ENCODE measurements at places on chromosomes 1 and 21.
A peak's percentile ranks its signal among the peaks of the same experiment; 100 is the strongest.

GRCh38 chr1:171550050-171550449 is 64.7 kb downstream of the PRRC2C start:
- no peak for DNase-seq

GRCh38 chr21:45528981-45529784 is 13.1 kb downstream of the SLC19A1 start:
- no peak for DNase-seq

DNA sequence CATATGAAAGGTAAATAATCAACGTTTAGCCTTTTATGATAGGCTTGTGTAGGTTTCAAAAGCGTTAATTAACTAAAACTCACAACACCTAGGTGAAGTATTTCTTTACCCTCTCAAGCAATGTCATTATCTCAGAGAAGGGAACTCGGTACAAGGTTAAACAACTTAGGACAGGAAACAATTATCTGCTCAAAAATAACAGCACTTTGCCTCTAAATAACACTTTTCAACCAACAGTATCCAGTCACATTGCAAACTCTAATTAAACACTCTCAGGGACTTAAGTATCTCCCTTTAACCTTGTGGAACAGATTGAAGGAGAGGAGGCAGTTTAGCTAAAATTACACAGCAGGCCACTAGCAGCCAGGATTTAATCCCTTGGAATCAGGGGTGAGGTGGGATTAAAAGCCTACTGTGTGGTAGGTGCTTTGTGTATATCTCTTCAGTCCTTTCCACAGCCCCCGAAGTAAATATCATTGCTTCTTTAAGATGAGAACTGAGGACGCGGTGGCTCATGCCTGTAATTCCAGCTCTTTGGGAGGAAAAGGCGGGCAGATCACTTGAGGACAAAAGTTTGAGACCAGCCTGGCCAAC is 5.2 kb upstream of the AKNAD1 start:
- DNase-seq: no peak

DNA sequence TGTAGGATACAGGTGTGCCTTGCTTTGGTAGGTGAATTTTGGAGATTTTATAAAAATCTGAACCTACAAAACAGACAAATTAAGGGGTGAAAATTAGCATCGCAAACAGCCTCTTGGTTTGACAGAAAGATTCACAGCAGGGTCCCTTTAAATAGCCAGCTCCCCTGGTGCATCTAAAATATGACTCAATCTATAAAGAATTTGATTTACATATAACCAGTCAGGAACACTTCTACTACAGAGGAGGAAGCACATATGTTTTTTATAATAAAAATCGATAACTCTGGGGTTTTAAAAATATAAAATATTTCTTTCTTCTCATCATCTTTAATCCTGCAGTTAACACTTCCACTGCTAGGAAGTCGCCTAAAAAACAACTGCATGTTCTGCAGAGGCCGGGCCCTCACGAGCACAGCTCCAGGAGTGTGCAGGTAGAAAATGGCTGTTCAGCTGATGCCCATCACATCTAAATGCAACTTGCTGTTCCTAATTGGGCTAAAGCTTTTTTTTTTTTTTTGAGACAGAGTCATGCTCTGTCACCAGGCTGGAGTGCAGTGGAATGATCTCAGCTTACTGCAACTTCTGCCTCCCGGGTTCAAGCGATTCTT is 203.4 kb downstream of the HS2ST1 start:
- DNase-seq: no peak

DNA sequence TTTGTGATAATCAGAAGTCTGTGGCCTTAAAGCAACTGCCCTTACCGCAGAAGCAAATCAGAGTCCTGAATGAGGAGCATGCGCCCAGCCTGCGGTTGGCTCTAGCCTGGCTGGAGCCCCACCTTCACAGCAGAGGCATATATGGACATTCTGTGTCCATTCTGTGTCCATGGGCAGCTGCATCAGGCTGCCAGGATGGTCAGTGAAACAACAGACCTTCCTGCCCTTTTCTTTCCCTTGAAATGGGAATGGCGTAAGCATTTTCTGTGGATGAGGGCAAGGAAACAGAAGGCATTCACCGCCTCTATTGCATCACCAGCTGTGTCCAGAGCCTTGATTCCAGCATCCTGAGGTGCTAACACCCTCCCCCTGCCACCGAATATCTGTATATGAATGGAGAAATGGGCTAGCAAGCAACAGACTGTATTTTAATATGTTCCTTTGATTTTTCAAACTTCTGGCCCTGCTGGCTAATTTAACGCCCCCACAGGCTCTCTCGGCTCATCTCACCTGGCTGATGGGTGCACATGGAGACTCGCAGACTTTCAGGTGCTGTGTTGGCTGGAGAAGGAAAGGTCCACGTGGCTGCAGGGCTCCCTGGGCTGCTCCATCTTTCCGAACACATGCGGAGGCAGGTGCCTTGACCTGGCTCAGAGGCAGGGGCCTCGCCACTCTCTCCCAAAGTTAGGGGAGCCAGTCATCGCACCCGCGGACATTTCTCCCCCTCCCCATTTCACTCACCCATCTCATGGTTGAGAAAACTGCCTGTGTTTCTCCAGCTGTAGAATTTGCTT is 159.2 kb downstream of the GALNT2 start:
- no peak for DNase-seq

DNA sequence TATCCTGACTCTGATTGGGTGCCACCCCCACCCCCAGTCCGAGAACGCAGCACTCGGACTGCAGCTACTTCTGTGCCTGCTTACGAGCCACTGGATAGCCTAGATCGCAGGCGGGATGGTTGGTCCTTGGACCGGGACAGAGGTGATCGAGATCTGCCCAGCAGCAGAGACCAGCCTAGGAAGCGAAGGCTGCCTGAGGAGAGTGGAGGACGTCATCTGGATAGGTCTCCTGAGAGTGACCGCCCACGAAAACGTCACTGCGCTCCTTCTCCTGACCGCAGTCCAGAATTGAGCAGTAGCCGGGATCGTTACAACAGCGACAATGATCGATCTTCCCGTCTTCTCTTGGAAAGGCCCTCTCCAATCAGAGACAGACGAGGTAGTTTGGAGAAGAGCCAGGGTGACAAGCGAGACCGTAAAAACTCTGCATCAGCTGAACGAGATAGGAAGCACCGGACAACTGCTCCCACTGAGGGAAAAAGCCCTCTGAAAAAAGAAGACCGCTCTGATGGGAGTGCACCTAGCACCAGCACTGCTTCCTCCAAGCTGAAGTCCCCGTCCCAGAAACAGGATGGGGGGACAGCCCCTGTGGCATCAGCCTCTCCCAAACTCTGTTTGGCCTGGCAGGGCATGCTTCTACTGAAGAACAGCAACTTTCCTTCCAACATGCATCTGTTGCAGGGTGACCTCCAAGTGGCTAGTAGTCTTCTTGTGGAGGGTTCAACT is 2.1 kb downstream of the RBM15 start:
- no peak for DNase-seq

DNA sequence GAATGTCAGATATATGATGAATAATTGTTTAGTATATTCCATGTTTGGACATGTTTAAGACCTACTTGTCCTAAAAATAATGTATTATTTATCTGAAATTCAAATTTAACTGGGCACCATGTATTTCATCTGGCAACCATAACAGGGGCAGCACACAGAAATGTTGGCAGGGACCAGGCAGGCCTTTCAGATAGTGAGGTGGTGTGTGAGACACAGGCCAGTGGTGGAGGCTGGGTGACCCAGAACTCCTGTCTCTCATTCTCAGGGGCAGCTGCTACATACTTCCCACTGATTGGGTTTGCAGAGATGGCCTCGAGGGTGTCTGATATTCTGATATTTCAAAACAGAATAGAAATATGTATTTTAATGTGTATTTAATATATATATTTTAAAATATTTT is 1.3 kb upstream of the FASLG start:
- no peak for DNase-seq

- DNase-seq: no peak
Measured at GRCh38 chr1:1236945-1237873, 5.2 kb downstream of the B3GALT6 start.

GRCh38 chr21:37461479-37461878 is 94.9 kb downstream of the DYRK1A start:
- no peak for DNase-seq

DNA sequence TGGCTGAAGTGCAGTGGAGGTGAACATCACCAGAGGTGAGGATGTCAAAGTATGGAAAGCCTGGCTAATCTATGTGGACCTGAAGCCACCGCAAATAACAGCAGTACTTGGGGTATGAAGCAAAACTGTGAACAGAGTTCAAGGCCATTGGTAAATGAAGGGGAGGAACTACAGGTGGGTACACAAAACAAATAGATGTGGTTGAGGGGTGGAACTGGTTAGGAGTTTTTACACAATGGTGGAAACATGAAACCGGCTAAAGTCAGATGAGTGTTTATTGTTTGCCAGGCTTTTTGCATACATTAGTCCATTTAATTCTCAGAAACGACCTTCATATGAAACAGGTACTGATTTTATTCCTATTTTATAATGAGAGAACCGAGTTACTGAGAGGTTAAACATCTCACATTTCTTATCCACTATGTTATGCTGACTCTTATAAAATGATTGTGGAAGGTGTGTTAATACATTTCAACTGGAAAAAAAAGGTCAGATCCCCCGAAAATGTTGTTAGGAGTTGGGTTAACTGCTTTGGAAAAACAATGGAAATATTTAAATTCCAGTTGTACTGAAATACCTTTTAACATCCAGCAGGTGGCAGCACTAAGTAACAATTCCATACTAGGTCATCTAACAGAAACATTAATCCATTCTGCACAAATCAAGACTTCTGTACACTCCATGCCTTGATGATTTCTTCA is 44.3 kb upstream of the GTF2B start:
- DNase-seq: no peak

- DNase-seq: no peak
Measured at GRCh38 chr1:61368366-61368765, 286.0 kb downstream of the NFIA start.

- no peak for DNase-seq
Measured at GRCh38 chr1:117364240-117364639, 3.0 kb upstream of the MAN1A2 start.

- no peak for DNase-seq
Measured at GRCh38 chr1:70866542-70867264, 180.9 kb downstream of the PTGER3 start.

GRCh38 chr1:5885471-5886139 is 106.6 kb downstream of the NPHP4 start:
- DNase-seq: no peak

DNA sequence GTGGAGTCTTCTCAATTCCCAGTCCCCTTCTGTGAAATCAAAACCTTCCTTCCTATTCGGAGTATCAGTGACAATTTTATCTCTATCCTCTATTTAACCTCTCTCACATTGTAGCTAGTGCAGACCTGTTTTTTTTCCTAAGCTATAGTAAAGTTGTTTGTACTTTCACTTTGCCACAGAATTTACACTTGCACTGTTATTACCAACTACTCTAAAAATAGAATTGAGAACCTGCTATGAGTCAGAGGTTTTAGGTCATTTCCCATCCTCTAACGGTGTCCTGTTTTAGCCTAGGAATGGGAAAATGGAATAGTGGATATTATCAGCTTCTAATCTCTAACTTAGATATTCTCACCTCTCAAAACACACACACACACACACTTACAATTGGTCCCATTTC is 862.7 kb downstream of the NCAM2 start:
- no peak for DNase-seq

GRCh38 chr1:206578068-206578977 is 33.9 kb downstream of the EIF2D start:
- DNase-seq: no peak

DNA sequence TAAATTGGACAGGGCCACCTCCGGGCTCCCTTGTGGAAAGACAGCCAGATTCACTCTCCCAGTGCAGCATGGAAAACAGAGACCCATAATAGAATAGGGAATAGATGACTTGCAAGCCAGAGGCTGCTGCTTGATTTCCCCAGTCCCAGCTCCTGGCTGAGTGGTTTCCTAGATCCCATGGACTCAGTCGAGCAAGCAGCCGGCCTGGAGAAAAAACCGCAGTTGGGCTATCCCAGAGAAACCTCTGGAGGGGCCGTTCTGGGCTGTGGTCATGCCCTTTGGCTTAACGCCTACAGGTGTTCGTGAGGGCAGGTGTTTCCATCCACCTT is 61.7 kb downstream of the ELK4 start:
- DNase-seq: no peak

- no peak for DNase-seq
Measured at GRCh38 chr1:221634606-221635005, 107.3 kb downstream of the DUSP10 start.

- DNase-seq: no peak
Measured at GRCh38 chr21:44887807-44888580, 14.5 kb upstream of the PTTG1IP start.

GRCh38 chr1:232877365-232878028 is 72.3 kb downstream of the MAP10 start:
- DNase-seq: no peak

GRCh38 chr1:70334436-70334835 is 20.1 kb downstream of the ANKRD13C start:
- DNase-seq: no peak

GRCh38 chr1:7616076-7616832 is 154.8 kb upstream of the VAMP3 start:
- DNase-seq: peak; percentile 13

GRCh38 chr1:36760081-36760480 is 274.2 kb downstream of the GRIK3 start:
- DNase-seq: no peak

- DNase-seq: no peak
Measured at GRCh38 chr1:110668549-110668948, 6.2 kb downstream of the KCNA3 start.

- DNase-seq: no peak
Measured at GRCh38 chr1:17053086-17053684, 647 bp downstream of the SDHB start.

DNA sequence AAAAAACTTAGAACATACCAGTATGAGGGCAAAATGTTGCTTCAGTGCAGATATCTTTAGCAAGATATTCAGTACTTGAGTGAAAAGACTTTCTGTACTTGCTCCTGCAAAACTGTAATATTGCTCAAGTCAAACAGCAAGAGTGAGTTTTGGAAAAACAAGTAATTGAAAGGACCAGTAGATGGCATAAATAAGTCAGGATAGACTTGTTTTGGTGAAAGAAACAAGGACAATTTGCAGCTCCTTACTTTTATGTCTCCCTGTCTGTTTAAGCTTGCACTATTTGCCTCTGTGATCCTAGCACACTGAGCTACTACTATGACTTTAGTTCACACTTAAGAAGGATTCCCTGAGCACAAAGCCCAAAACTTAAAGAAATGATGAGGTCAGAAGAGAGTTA is 39.1 kb downstream of the IFI44 start:
- DNase-seq: no peak

DNA sequence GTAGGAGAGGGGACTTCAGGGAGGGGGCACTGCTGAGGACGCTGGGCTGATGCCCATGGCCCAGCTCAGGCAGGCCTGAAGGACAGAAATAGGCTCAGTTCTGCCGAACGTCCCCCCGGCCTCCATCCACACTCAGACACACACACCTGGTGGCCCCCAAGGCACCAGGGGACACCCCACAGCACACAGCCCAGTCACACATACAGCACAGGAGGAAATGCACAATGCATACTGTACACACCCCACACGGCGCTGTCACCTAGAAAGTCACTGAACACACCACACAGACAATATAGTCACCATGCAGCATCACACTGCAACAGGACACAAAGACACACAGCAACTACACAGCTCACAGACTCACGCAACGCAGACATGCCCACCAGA is 562 bp downstream of the SYTL1 start:
- peak; percentile 32 for DNase-seq

GRCh38 chr1:97144527-97144926 is 422.9 kb downstream of the PTBP2 start:
- no peak for DNase-seq

GRCh38 chr1:12556957-12557935 is 60.8 kb downstream of the DHRS3 start:
- DNase-seq: no peak
